ENCODE measurements at places on chromosomes 4 and X.

- no peak for DNase-seq
Observed at GRCh38 chr4:108829966-108830492, 67.2 kb upstream of the ETNPPL start.

GRCh38 chrX:113058634-113059033, 218.0 kb upstream of the AMOT start:
- no peak for DNase-seq

- no peak for DNase-seq
Observed at GRCh38 chr4:145066063-145066501, 31.9 kb downstream of the ANAPC10 start.

- no peak for DNase-seq
Observed at GRCh38 chr4:90960840-90961239, 833.6 kb downstream of the CCSER1 start.

DNA sequence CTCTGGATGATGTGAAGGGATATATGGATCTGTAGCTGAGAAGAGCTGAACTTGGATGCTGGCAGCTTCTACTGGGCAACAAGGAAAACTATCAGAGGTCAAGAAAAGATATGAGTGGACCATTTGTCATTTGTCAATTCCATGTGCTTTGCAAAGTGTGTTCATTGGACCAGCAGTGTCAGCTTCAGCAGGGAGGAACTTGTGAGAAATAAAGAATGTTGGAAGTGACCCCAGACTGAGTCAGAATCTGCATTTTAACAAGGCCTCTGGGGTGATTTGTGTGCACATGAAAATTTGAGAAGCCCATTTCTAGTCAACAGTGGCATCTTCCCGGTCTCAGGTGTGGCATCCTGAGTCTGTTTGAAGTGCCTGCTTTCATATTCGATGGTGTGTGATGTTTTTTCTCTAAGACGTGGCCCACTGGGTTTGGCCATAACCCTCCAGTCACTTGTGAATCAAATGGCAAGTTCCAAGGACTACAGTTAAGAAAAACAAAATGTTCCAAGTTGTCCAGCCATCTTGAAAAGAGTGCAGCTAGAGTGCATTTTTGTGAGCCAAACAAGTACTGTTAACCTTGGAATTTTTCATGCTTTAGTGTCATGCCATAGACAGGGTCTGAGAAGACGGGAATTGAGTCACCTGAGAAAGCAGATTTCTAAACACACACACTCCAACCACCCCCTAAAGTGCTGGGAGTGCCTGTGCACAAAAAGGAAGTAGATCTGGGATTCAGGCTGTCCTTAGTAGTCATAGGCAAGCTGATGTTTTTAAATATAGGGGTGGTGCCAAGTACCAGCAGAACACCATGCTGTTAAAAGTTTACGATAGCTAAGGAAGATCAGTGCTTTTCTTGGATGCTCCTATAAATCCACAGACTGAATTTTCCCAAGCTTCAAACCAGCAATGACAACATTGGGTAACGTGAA, 26.4 kb downstream of the GPM6B start:
- DNase-seq, result no peak

DNA sequence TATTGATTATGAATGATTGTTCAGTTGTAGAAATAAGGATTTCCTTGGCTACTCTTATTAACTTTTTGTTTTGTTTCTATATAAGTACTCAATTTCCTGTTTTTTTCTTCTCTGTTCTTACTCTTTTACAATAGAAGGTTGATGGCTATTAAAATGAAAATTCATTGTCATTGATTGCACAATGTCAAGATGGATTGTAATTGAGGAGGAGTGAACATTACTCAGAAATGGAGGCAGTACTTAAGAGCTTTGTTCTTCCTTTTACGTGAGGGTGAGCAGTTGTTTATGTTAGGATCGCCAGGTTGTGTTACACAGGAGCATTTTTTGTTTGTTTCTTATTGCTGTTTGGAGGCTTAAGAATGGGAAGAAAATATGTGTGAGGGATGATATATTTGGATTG, 2062.4 kb downstream of the ARAP2 start:
- DNase-seq, result no peak

DNA sequence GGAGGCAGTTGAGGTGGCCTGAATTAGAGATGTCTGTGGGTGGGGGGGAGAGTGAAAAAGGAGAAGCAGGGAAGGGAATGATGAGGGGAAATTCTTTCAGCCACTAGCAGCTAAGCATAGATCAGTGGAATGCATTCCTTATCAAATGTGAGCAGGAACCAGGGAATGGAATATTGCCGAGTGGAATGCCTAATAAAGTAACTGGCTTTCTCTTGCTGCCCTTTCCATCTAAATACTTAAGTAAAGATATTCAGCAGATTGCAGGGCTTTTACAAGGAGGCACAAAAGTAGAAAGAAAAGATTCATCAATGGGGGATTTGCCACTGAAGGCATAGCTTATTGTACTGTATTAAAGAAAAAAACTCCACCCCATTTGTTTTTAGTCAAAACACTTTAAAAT, 263.0 kb upstream of the RPS6KA3 start:
- no peak for DNase-seq

GRCh38 chr4:133152330-133152821, 3.3 kb downstream of the PCDH10 start:
- no peak for DNase-seq

- no peak for DNase-seq
Observed at GRCh38 chr4:38306482-38307071, 346.4 kb downstream of the PTTG2 start.

- no peak for DNase-seq
Observed at GRCh38 chr4:142345924-142346323, 500.2 kb downstream of the INPP4B start.

- no peak for DNase-seq
Observed at GRCh38 chr4:77827343-77827742, 8.2 kb upstream of the CNOT6L start.

GRCh38 chr4:15506464-15506863, 36.8 kb downstream of the CC2D2A start:
- no peak for DNase-seq

- DNase-seq, result no peak
Observed at GRCh38 chrX:47563801-47564315, 2.9 kb downstream of the ARAF start.

GRCh38 chr4:77911842-77912450, 49.3 kb downstream of the MRPL1 start:
- no peak for DNase-seq

- no peak for DNase-seq
Observed at GRCh38 chr4:89829470-89830138, 7.4 kb downstream of the SNCA start.

GRCh38 chrX:18676470-18676869, 4.6 kb upstream of the RS1 start:
- no peak for DNase-seq

DNA sequence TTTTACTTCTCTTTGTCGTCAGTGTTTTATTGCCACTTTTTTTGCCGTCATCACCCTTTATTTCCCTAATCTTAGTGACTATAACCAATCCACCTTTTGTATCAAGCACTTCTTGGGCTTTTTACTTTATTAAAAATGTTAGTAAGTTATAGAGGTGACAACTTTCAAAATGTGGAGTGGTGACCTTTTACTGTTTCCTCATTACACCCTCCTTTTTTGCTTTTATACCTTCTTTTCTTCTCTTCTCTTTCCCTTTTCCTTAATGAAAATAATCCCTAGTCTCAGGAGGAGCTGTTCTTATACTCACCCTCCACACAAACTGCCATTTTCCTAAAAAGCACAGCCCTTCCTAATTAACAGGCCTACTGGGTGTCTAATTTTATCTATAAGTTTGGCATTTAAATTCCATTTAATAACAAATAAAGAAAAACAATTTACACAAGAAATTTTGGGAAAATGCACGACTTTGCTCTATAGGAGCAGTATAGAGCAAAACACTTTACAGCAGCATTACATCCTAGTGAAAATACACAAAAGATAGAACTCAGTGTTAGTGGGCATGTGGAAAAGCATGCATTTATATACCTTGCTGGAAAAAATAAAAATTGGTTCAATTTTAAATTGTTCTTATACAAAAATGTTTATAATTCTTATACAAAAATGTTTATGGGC, 27.3 kb downstream of the BBS12 start:
- DNase-seq, result no peak

GRCh38 chr4:98748609-98749008, 90.2 kb upstream of the TSPAN5 start:
- no peak for DNase-seq

GRCh38 chrX:152403515-152403914, 47.6 kb downstream of the GABRA3 start:
- DNase-seq, result no peak

GRCh38 chrX:10159145-10159468, 2.3 kb downstream of the CLCN4 start:
- DNase-seq, result no peak

- no peak for DNase-seq
Observed at GRCh38 chr4:76212851-76213414, 691 bp downstream of the SCARB2 start.

DNA sequence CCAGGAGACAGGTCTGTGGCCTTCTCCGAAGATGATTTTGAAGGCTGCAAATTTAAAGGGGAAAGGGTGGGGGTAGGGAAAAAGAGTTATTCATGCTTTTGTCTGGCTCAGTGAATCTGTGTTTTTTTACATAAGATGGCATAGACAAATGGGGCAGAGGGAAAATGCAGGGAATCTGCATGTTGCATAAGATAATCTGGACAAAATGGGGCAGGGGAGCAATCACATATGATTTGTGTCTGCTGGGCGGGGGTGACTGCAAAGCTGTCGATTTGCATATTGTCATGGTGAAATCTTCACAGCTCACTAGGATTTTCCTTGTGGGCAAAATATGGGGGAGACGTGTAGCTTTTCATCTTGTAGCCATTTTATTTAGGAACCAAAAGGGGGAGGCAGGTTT, 29.4 kb upstream of the GYG2 start:
- DNase-seq, result no peak

- no peak for DNase-seq
Observed at GRCh38 chr4:145375416-145375815, 106.2 kb upstream of the SMAD1 start.

- DNase-seq, result peak; percentile 4
Observed at GRCh38 chrX:132092439-132093065, 35.3 kb downstream of the FRMD7 start.

- DNase-seq, result no peak
Observed at GRCh38 chr4:85761803-85762528, 287.0 kb downstream of the ARHGAP24 start.

GRCh38 chrX:20463296-20464075, 196.8 kb upstream of the RPS6KA3 start:
- DNase-seq, result no peak

- DNase-seq, result no peak
Observed at GRCh38 chrX:40465735-40466551, 114.8 kb upstream of the ATP6AP2 start.

GRCh38 chr4:833156-833555, 7.2 kb upstream of the CPLX1 start:
- no peak for DNase-seq

DNA sequence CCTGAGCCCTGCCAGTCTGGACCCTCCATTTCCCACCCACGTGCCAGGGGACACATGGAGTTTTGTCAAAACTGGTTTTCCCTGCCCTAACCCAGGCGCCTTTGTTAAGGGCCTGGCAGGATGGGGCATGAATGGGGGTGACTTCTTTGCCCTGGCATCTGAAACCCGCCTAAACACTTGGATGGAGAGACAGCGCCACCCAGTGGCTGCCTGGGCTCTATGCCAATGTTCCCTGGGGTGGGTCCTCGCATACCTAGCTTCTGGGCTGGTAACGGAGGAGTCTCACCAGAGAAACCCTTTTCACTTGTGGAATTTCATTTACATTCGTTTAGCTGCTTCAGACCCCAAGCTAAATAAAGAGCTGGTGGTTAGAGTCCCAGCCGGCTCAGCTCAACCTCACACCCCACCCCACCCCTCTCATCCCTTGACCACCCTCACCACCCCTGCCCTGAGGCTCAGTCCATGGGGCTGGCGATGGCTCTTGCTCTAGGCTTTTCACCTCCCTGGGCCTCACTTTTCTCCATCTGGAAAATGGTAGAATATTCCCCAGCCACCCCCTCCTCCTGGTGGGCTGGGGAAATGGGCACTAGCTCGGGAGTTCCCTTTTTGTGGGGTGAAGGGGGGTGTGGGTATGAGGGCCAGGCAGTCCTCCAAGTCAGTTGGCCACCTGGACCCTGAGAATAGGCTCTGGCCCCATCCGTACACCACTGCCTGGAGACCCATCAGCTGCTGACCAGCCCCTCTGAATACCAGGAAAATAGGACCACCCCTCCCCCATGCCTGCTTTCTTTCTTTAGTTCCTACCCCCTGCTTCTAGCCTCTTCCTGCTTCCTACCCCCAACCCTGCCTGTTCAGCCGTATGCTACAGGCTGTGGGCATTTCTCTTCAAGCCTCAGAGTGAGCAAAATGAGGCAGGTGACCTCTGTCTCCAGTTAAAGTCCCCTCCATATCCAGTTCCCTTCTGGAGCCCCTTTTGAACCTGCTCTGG, 57.1 kb upstream of the PJA1 start:
- DNase-seq, result peak; percentile 21

DNA sequence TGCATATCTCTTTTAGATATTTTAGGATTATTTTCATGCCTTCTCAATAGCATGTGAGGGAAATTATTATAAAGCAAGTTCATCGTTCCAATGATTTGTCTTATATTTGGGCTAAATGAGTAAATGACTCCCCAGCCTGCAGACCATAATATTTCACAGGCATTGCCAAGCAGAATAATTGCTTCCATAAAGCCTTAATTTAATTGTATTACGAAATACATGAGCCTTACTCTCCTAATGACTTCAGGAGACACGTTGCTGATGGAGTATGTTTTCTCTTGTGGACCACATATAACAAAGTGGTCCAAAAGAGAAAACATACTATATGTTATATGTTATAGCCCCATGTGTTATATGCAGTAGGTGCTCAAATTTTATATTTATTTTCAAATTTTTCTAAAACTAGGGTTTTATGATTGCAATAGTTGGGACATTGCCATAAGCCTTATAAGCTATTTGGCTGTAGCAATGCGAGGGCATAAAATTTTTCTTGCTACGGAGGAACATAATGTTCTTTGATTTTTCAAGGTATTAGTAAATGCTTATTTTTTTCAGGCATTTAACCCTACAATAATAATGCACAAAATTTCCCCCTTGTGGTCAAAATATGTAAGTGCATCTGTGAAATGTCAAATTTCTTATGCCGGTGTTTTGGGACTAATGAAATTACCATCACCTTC, 26.2 kb upstream of the TMPRSS11D start:
- DNase-seq, result peak; percentile 38

DNA sequence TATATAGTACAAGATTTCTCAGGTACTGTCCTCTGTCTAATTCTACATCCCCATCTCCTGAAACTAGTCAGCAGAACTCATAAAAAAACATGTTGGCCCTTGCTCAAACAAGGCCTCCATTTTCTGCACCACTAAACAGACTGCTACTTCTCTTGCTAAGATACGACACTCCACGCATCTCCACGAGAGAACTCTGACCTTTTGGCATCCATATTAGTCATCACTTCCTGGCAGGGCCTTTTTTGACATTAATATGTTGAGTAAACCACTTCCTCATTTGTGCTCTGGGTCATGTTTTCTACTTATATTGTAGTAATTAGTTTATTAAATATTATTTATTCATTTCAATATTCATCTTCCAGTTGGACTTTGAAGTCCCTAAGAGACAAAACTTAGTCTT, 65.6 kb downstream of the DCAF8L1 start:
- no peak for DNase-seq

Measured in SJSA1 (cell line).